Mesenchymal stem cell (in vitro differentiated cells and primary cell): ENCODE measurements at places on chromosomes 4 and X.
A peak's percentile ranks its signal among the peaks of the same experiment; 100 is the strongest.

- no peak for DNase-seq
Observed at GRCh38 chr4:152217896-152218295, 318.0 kb downstream of the FBXW7 start.

- no peak for DNase-seq
Observed at GRCh38 chrX:153685751-153686696, 1.7 kb upstream of the SLC6A8 start.

DNA sequence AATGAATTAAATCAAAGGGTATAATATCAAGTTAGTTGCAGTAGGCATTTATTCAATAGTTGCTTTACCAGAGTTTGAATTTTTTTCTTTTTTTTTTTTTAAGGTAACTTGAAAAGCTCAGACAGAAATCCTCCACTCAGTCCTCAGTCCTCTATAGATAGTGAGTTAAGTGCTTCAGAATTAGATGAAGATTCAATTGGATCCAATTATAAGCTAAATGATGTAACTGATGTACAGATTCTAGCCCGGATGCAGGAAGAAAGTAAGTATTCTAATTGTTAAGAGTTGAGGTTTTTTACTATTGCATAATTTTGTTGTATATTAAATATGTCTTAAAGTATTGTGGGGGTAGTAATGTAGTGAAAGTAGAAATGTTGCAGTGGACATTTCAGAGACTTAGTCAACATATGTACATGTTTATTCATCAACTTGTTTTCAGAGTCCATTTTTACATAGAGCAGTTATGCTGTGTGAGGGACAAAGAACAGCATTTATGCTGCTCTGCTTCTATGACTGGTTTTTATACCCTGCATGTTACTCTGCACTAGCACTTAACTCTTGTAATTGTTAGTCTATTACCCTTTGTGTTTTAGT, 38.4 kb downstream of the SLAIN2 start:
- DNase-seq: no peak

DNA sequence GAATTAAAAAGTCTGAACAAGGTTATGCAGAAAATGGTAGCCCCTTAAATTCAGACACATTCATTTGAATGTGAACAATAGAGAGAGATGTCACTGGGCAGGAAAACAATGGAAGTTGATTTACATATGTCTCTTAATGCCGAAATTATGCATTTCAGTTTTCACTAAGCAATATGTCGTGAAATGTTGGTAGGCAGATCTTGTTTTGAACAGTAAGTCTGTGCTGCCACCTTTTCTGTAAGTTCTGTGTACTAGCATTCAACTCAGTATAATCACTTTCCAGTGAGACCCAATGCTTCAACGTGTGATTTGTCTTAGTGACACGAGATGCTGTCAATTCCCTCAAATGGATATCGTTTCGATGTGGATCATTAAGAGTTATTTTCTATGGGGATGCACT, 222.7 kb upstream of the VCX3A start:
- DNase-seq: no peak

DNA sequence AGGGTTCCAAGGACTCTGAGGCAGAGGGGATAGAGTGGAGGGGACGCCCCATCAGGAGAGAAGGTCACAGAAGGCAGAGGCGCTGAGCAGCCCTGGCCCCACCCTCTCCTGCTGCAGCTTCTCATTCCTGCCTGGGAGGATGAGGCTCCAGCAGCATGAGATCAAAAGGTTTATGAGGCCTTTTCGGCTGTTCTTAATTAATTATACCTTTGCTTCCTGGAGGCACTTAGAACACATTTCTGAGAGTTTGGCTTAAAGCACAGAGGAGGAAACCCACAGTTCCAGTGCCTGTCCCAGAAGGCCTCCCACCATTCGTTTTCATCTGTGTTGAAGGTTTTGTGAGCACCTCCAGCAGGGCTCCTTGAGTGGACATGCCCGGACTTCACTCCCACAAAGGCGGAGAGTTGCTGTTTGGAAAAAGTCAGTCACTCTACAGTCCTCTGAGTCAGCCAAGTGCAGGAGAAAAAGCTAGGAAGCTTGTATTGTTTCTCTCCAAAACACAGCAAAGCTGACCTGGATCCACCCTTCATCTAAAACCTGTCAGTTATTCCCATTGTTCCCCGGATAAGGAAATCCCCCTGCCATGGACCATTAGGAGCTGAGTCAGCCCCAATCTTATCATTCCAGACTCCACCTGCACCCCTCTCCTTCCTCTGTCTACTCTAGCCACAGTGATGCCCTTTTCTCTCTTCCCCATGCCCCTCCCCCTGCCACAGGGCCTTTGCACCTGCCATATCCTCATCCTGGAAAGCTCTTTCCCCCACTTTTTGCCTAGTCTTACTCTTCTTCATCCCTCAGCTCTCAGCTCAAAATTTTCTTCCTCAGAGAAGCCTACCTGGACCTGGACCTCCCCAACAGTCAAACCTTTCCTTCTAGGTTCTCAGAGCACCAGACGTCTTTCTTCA, 276.8 kb downstream of the FBXW7 start:
- DNase-seq: peak; percentile 82

DNA sequence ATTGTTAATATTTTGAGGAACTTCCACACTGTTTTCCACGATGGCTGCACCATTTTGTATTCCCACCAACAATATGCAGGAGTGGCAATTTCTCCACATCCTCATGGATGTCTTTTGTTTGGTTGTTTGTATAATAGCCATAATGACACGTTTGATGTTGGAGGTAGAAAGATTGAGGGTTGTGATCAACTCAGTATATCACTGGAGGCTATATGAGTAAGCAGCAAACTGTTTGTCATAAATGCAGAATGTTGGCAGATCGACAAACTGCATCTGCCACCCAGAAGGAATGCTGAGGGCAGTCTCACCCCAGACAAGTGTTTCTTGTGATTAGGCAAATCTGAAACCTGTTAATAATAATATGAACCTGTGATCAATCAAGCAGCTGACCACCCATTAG, 243.9 kb upstream of the WDFY3 start:
- DNase-seq: no peak

GRCh38 chr4:153906231-153906630, 117.3 kb upstream of the SFRP2 start:
- no peak for DNase-seq

DNA sequence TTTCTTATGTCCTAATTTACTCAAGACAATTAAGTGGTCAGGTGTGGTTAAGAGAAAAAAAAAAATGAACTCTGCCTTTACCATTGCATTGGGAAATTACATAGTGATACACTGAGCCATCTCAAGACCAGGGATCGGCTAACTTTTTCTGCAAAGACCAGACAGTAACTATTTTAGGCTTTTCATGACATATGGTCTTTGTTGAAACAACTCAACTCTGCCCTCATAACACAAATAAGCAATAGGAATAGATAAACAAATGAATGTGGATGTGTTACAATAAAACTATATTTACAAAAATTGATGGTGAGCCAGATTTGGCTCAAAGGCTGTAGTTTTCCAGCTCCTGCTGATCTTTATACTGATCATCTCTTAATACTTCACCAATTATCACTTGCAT, 632.6 kb upstream of the INTU start:
- peak; percentile 33 for DNase-seq

GRCh38 chrX:101357166-101357795, 8.7 kb upstream of the TIMM8A start:
- peak; percentile 28 for DNase-seq

DNA sequence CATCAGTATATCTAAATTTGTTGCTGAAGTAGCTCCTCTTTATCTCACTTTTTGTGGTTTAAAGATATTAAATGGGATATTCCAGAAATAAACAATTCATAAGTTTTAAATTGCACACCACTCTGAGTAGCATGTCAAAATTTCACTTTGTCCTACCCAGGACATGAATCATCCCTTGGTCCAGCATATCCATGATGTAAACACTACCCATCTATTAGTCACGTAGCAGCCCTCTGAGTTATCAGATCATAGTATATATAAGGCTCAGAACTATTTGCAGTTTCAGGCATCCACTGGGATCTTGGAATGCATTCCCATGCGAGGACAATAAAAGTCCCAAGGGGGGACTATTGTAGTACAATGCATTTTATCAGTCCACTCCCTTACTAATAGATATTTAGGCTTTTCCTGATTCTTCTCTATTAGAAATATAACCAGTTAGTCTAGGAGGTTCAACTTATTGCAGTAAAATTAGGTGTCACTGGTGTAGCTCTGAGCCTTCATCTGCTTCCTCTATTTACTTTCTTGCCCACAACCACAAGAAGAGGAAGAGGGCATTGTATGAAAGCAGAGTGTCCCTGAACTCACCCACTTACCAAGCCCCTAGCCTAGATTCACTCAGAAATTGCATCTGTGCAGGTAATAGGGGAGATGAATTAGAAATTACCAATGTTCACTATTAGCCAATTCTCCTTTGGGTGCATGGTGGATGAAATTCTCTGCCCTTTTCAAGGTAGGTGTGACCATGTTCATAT, 409.8 kb upstream of the GALNT7 start:
- DNase-seq: peak; percentile 74

DNA sequence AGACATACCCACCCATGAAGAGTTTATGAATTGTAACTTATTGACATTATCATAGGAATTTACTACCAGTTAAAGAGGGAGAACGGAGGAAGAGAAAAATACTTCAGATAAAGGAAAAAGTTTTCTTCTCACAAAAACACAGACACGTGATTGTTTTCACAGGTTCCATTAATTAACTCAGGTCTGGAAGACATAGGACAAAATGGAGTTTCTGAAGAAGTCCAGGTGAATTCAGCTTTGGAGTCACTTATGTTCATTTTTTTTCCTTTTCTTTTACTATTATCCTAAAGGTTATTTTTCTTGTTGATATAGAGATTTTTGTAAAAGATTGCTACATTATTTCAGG, 20.5 kb downstream of the NIPAL1 start:
- no peak for DNase-seq

DNA sequence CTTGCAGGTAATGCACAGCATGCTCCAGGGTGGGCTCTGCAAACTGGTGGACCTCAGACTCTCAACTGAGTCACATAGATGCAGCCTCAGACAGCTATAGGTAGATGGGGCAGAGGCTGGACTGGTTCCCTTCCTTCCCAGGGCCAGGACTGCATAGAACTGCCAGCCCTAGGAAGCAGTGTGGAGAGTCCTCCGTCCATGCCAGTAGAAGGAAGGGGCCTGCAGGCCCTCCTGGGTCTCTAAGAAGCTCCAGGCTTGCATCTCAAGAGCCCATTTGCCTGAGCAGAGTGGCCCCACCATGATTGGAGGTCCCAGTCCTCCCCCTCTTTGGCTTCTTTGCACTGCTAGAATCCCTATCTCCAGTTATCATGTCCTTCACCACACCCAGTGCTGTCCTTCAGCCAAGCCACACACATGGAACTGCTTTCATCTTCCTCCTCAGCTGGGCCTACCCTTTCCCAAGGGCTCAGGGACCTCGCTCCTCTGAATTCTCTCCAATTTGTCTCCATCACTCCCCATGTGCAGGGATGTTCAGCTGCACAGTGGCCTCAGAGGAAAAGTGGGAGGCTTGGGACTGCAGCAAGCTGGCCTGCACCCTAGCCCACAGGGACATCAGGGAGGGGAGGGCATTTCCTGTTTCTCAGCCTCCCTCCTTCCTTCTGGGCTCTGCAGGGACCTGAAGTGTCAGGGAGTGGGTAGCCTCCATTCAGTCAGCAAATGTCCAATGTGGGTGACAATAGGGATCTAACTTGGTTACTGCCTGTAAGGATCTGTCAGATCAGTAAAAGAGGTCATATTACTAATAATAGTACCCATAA, 146.0 kb downstream of the PJA1 start:
- no peak for DNase-seq

- DNase-seq: no peak
Observed at GRCh38 chr4:135510582-135510981, 1309.0 kb upstream of the PABPC4L start.

- DNase-seq: no peak
Observed at GRCh38 chrX:147847999-147848398, 63.7 kb upstream of the FMR1 start.

- no peak for DNase-seq
Observed at GRCh38 chr4:128825226-128825625, 15.7 kb downstream of the JADE1 start.

- DNase-seq: no peak
Observed at GRCh38 chr4:171432536-171432935, 380.7 kb upstream of the GALNTL6 start.

DNA sequence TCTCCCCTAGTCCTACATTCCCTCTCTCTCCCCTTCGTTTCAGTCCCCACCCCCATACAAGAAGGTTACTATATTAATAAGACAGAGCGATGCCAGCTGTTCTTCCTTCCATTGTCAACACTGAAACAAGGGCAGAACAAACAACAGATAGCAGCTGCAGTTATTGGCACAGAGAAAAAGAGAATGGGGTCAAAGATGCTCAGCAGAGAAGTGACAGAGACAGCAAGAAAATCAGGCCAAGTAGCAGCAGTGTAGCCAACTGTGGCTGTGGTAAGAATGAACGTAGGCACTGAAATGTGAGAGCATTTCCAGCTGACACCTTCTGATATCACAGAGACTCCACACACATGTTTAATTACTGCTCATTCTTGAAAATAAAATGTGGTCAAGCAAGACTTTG, 641.8 kb downstream of the FSTL5 start:
- no peak for DNase-seq
